ENCODE measurements at places on chromosomes 3 and 15.

GRCh38 chr3:188792793-188793192, 379.0 kb upstream of the TPRG1 start:
- no peak for DNase-seq

- DNase-seq, result no peak
Observed at GRCh38 chr3:23159929-23160328, 43.2 kb upstream of the UBE2E2 start.

DNA sequence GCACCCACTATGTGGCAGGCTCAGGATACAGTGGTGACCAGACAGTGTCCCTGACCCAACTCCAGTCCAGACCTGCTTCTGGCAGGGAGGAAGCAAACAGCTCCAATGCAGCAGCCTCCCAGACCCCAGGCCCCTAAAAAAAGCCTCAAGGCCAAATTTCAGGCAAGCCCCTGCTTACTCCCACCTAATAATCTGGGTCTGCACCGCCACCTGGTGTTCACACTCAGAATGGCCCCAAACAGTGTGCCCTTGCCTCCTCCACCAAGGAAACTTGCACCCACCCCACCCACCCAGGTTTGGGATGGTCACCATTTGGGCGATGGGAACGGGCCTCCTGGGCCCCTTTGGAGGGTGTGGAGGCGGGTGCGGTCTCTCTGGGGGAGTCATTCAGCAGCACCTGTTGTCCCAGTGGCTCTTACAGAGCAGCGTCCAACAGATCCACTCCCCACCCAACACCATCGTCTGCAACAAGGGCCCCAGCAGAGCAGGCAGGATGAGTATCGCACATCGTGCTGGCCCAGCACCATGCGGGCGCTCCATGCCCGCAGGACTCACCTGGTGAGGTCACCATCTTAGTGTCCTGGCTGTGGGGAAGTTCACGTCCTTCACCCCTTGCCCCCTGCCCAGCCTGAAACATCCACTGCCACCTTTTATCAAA, 17.3 kb downstream of the C3orf18 start:
- peak; percentile 73 for DNase-seq

DNA sequence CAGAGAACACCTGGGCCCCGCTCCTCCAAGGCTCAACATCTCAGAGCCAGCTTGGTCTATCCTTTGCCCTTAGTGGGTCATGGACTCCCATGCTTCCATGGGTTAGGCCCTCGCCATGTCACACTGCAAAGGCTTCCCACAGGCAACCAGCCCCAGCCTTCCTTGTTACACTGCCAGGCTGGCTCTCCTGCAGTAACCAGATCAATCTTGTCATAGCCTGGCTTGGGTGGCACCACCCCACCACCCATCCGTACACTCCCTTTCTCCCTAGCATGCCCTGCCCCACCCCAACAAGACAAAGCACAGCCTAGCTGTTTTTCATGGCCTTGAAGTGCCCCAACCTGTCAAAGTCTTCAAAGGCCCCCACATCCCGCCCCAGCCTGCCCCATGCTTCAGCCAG, 30.5 kb downstream of the CA12 start:
- DNase-seq, result no peak

DNA sequence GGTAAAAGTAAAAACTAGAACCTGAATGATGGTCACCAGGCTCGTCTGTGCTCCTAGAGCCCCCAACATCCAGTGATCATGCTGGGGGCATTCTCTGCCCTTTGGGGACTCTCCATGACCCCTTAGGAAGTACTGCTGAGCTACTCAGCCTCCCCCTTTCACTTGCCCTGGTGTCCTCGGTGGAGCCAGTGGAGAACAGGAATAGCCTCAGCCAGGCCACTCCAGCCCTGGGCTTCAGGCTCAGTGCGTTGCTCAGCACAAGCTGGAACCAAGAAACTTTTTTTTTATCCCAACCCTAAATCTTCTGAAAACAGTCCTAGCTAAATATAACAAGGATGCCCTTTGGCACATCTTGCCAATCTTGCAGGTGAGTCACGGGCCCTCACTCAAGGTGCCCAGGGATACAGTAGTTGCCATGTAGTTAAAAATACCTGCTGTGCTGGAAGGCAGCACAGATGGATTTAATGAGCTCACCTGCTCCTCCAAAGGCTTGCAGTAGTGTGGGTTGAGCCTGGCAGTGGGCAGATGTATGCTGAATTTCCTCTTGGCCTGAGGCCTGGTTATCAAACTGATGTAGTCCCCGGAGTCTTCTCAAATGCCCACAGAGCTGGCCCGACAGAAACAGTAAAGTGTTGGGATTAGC, 46.9 kb upstream of the TMEM158 start:
- DNase-seq, result no peak

DNA sequence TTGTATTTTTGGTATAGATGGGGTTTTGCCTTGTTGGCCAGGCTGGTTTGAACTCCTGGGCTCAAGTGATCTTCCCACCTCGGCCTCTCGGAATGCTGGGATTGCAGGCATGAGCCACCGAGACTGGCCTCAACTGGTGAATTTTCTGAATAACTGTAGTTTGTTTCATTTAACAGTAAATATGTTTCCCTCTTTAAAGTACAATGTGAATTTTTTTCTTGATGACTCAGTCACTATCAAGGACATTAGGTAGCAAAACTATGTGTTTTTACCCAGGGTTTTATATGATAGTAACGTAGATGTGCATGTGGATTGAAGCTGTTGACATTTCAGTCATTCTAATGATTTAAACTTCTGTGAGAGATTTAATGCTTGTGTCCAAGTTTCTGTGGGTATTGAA, 40.2 kb upstream of the MAPKBP1 start:
- no peak for DNase-seq
